Fibroblast of the aortic adventitia (primary cell): ENCODE measurements at places on chromosomes 3 and 15. TPM values are rescaled to one million over a fixed set of nuclear protein-coding genes. Genes with fewer than 3 reads are reported as not detected.

The MRPL3 gene
- 164 and 376 TPM in 2 replicates for total RNA-seq

The COL6A6 gene
- total RNA-seq, result 18.6 and 20.7 TPM in 2 replicates

The SNX22 gene
- total RNA-seq, result 0.18 and 0.41 TPM in 2 replicates

The AADACL2 gene
- total RNA-seq, result 0.90 TPM in 1 of 2 replicates, not detected in the other

DNA sequence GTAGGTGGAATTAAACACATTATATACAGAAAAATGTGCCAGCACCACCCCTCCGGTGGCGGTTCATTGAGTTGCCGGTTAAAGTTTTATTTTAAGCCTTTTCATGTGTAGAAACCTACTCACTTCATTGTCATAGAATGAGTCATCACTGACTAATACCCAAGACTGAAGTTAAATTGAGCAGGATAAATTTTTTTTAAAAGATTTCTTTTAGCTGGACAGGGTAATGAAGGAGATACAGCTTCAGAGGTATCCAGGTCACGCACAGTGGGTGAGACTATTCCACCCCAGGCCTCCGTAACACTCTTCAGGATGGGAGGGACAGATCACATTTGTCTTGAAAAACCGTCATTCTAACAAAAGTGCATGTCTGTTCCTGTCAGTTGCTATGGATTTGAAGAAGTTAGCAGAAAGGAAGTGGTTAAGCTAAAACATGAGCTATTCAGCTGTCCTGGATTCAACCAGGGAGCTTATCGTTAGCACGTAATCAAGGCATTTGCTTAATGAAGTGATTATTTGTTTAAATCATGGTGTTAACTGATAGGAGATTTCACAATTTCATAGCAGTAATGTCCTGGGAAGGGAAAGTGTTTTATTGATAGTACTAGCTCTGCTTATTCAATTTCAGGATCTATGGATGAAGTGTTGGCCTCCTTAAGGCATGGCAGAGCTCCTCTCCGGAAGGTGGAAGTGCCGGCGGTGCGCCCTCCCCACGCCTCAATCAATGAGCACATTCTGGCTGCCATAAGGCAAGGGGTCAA lies 23.4 kb downstream of the WHAMM start:
- peak; percentile 86 for DNase-seq

DNA sequence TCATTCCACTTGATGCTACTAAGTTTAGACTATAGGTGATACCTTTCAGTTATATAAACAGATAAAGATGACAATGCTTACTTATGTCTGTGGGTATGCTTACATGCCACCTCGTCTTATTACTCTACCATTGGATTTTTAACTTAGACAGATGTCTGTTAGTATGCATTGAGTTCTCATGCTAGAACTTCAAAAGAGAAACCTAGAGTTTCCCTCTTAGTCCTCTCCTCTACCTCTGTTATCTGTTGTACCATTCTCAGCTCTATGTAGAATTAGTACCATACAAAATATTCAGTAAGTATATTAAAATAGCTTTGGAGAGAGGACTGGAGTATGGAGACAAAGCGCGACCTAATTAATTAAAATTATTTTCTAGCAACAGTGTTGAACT lies 111.3 kb downstream of the BBX start:
- DNase-seq, result no peak

- no peak for DNase-seq
Measured at GRCh38 chr3:42653303-42653559, 266 bp upstream of the ZBTB47 start.

GRCh38 chr3:16085884-16086608 lies 88.4 kb upstream of the GALNT15 start:
- DNase-seq, result peak; percentile 83
